ACHN (cell line): ENCODE measurements at places on chromosomes 3 and 15.

DNA sequence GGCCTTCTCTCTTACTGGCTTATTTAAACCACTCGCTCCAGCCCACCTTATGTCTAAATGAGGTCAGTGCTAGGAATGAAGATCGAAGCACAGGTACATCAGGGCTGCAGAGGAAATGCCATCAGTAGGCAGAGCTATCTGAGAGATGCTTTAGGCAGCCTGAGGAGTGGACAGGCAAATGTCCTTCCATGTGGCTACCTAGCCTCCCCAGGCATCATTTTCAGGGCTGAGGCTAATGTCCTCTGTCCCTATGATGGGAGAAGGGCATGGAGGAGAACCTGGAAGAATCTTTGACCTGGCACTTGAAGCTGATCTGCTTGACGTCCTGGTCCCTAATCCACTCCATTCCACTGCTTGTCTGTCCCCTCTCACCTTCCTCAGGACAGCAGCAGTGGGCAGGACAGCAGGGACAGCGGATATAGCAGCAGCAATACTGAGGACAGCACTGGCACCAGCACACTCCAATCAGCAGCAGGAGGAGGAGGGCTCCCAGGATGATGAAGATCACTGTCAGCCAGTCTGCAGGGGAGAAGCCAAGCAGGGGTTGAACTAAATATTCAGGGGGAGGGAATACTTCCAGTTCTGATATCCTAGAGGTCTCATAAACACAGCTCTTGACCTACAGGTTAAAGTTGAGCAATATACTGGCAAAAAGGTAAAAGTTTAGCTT, 21.0 kb downstream of the ILDR1 start:
- no peak for DNase-seq

- DNase-seq: peak; percentile 4
Observed at GRCh38 chr15:34984889-34985630, 3.0 kb downstream of the ZNF770 start.

GRCh38 chr3:59527493-59527892, 477.7 kb upstream of the CFAP20DC start:
- no peak for DNase-seq

DNA sequence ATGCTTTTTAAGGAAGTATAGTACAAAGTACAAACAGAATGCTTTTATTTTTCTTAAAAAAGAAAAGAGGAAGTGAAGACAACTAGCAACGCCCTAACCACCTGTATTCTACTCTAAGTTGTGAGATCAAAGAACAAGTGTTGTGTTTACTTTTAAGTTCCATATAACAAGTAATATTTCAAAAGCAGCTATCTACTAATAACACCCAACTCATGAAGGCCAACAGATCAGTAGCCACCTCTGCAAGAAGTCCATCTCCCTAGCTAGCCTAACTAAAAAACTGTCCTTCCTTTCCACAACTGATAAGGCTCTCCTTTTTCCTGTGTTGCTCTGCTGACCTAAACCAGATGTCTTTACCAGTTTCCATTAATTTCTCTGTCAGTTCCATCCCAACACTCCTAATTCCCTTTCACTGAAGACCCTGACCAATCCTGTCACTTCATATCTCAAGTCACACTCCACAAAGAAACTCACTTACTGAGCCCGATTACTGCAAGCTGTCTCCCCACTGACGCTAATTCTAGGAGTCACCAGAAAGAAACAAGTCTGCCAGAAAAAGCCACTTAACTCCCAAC, 26.9 kb downstream of the PHC3 start:
- no peak for DNase-seq

DNA sequence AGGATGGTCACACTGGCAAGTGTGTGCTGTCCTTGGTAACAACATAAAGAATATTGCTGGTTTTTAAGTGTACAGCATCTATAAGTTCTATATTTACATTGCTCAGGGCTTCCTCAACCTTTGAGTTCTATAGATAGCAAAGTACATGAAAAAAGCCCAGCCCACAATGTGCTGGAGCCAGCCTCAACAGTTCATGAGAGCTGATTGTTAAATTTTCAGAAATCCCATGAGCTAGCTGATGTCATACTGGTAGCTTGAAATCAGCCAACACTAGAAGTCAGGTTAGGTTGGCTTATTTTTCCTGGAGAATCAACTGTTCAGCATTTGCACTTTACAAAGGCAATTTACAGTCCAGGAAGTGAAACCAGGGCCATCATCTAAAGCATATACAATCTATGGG, 102.8 kb downstream of the STRIT1 start:
- no peak for DNase-seq

- no peak for DNase-seq
Observed at GRCh38 chr3:118292841-118293240, 741.8 kb downstream of the IGSF11 start.

GRCh38 chr3:8524656-8525399, 23.2 kb downstream of the LMCD1 start:
- DNase-seq: no peak

DNA sequence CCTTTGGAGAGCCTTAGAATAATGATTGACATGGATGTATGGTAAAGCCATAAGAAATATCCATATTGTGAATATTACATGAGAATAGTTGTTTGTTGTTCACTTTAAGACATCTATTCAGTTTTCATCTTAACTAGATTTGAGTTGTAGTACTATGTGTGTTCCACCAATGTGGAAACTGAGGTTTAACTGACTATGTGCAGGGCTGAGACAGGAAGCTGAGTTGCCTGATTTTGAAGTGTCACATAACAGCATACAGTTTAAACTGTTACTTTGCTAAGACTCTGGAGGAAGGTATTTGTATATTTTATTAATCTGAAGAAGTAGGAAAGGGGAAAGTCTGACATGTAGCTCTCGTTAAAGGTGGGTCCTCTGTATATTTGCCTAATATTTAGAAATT, 2.1 kb downstream of the ECT2 start:
- no peak for DNase-seq

DNA sequence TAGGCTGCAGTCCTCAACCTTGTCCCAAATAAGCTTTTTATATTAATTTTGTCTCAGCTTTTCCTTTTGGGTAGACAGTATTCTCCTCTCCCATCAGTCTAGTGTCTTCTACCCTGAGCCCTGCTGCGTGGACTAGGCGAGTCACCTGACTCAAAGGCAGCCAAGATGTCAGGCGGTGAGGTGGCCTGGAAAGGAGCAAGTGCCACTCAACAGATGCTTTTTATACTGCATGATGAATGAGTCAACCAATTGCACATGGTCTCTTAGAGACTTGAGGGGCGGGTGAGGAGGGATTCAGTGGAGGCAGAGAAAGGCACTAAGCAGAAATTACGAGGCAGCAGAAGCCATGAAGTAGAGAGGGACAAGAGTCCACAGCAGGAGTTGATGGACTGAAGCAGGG, 95.9 kb downstream of the FRMD4B start:
- DNase-seq: no peak

DNA sequence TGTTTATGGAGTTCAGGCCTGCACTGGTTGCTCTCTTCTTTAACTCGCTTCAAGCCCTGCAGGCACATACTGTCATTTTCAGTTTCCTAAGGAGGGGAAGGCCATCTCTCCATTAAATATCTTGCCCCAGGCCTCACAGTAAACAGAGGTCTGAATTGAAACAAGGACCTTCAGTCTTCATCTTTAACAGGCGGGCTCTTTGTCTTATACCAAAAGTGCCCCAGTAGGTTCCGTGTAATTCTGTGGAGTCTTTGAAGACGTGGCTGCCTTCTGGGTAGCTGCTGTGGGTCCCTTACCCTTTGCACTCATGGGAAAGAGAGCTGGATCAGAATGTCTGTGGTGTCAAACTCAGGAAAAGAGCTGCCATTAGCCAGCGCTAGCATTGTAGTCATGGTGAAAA, 161.2 kb downstream of the APBA2 start:
- DNase-seq: no peak

GRCh38 chr3:194178669-194179068, 42.7 kb downstream of the HES1 start:
- DNase-seq: no peak

GRCh38 chr15:36884936-36885635, 215.3 kb downstream of the MEIS2 start:
- no peak for DNase-seq

- peak; percentile 63 for DNase-seq
Observed at GRCh38 chr15:101288905-101289513, 6.0 kb downstream of the SNRPA1 start.

DNA sequence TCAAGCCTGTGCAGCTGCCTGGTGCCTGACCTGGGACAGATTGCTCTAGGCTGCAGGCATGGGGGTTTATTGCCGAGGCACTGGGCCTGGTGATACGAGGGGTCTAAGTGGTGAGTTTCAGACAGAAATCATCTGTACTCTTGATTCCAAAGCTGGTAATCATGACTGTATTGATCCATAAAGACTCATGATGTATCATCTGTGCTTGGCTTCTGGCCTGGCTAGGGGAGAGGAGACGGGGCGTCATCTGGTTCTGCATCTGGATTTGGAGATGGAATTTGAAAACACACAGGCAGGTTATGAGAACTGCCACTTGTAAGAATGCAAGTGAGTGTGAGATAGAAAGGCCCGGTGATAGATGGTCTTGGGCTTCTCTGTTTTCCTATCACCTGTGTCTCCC, 337.4 kb upstream of the C2CD4B start:
- no peak for DNase-seq

GRCh38 chr15:62390791-62391640, 225.9 kb upstream of the C2CD4B start:
- peak; percentile 34 for DNase-seq

DNA sequence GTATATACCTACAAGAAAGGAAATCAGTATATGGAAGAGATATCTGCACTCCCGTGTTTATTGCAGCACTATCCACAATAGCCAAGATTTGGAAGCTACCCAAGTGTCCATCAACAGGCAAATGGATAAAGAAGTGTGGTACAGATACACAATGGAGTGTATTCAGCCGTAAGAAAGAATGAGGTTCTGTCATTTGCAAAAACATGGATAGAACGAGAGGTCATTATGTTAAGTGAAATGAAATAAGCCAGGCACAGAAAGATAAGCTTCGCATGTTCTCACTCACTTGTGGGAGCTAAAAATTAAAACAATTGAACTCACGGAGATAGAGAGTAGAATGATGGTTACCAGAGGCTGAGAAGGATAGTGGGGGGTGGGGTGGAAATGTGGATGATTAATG, 53.1 kb downstream of the FAM81A start:
- no peak for DNase-seq

DNA sequence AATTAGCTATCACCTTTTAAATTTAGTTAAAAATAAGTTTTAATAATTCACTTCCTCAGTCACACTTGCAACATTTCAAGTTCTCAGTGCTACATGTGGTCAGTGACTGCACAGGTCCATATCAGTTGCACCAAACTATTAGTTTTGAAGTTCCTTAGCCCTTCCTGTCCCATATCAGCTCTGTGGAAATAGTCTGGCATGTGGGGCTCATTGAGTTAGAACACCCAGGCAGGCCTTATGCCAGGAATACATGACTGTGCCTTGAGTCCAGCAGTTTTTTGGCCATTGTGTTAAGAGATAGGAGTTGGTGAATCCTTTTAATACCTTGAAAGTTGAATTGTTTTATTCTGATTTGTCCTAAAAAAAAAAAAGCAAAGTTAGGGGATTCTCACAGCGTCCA, 153.7 kb upstream of the BFSP2 start:
- DNase-seq: no peak

DNA sequence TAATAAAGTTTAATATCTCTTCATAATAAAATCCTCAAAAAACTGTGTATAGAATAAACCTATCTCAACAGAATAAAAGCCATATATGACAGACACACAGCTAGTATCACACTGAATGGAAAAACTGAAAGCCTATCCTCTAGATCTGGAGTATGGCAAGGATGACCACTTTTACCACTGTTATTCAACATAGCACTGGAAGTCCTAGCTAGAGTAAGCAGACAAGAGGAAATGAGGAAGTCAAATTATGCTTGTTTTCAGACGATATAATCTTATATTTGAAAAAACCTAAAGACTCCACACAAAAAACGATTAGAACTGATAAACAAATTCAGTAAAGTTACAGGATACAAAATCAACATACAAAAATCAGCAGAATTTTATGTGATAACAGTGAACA, 57.4 kb upstream of the DIPK2A start:
- no peak for DNase-seq

DNA sequence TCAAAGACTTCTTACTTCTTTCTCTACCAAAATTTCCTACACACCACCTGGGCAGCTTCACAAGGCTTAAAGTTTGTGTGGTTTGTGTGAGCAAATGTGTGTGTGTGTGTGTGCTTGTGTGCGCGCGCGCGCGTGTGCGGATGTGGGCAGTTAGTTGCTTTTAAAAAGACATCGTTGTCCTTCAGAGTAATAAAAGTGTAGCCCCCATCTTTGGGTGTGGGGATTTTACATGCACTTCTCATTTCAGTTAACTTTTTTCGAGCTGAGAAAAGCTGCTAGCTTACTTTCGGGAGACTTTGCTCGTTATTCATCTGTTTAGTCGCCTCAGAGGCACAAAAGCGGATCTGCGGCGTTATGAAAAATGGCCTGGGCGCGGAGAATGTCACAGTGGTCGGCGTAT, 36.0 kb downstream of the ZIC4 start:
- no peak for DNase-seq

DNA sequence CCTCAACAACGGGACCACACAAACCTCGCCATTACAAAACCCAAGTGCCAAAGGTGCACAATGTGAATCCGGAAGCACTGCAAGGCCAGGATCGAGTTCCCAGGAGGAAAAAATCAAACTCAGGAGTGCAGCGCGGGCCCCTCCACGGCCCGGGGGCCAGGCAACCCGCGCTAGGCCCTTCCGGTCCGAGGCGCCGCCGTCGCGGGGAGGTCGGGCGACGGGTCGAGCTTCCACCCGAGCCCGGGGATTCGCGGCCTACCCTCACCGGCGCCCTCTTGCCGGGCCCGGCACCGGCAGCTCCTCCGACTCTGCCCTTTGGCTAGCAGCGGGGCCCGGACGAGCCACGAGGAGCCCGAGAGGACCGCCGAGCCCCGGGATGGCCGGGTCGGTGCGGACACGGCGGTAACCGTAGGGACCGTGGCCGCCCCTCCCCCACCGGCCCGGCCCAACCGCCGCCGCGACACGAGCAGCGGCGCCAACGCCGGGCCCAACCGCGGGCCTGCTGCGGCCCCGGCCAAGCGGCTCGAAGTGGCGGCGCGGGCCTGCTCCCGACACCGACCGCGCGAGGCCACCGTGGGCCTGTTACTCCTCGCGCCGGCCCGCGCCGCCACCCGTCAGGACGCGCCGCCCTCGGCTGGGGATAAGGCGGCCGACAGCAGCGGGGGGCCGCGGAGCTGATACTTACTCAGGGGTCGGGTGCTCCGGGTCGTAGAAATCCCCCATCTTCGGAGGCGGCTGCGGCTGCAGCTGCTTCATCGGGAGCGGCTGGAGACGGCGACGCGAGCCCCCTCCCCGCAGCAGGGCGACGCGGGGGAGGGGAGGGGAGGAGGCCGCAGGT, 525 bp downstream of the SETD2 start:
- DNase-seq: peak; percentile 33

GRCh38 chr15:62104846-62105245, 38.1 kb downstream of the C2CD4A start:
- no peak for DNase-seq

GRCh38 chr15:28967066-28967465, 81.3 kb downstream of the APBA2 start:
- DNase-seq: no peak

- peak; percentile 41 for DNase-seq
Observed at GRCh38 chr3:141000027-141000663, 51.0 kb upstream of the SPSB4 start.

GRCh38 chr3:11020764-11021163, 28.2 kb downstream of the SLC6A1 start:
- DNase-seq: no peak

- no peak for DNase-seq
Observed at GRCh38 chr3:111706527-111706926, 111.4 kb upstream of the ZBED2 start.

- no peak for DNase-seq
Observed at GRCh38 chr15:45050587-45050986, 27.6 kb downstream of the SORD start.

GRCh38 chr3:115974940-115975339, 351.6 kb downstream of the GAP43 start:
- no peak for DNase-seq
